Caudate nucleus (tissue), 63 donors: ENCODE measurements at places on chromosomes 13 and 19.

GRCh38 chr19:16025108-16026101 is 50.9 kb upstream of the TPM4 start:
- no peak for DNase-seq

GRCh38 chr13:46905249-46905648 is 8.4 kb upstream of the HTR2A start:
- no peak for DNase-seq

DNA sequence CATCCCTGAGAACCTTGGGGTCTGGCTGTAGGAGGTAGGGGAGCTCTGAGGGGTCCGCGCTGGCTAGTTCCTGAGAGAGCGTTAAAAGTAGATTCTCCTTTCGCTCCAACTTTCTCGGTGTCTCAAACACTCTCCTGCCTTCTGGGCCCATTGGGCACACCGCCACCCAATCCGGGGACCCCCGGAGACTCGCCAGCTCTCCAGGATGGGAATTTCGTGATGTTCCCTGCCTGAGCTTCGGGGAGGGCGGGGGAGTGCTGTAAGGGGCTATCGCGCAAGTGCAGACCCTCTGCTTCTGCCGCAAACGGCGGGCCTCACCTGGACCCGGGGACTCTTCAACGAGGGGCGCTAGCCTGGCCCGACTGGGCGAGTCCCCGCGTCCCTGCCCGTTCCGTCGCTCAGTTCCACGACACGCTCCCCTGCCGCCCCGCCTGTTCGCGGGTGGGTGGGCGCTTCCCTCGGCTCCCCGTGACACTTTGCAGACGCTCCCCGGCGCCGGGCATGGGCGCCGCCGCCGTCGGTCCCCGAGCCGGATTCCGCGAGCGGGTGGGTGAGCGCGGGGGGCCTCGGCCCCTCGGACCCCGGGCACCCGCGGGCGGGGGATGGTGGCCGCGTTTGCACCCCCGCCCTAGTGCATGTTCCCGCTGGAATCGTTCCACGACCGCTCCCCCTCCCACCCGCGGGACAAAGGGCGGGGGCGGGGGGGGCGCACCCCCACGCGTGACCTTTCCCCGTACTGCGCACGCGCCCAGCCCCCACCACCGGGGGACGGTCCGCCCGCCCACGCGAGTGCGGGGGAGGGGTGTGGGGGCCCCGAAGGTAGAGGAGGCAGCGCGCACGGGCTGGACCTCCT is at the start of gene CCDC106:
CCDC106 (plus strand) TSS at position 481 of the 853 bp plus-strand sequence. CDS start 835 bp downstream, outside the sequence.
- peak; percentile 36 for DNase-seq

DNA sequence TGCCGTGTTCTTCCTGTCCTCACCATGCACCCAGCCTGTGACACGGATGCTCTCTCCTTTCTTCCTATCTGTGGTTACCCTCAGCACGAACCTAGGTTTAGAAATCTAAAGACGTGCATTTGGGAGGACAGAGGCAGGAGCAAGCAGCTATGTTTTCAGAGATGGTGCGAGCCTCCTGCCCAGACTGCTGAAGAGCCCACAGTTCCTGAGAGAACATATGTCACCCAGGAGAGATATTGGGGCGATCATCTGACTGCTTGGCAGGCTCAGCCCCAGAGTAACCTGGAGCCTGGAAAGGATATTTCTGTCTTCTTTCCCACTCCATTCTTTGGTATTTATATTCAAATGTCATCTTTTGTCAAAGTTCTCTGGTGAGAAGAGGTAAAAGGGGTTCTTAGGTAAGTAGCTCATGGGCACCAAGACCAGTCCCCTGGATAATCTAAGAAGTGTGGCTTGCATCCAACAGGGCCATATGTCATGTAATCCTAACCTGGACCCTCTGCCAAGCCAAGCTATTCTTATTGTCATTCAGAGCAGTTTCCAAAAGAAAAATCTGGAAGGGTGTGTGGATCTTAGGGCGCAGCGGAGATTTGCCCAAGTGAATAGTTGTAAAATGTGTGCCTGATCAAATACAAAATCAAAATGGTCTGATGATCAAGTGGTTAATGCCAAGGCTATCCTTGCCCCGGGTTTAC is 59.5 kb downstream of the FGF9 start:
- no peak for DNase-seq

GRCh38 chr19:32437096-32437495 is 31.5 kb downstream of the DPY19L3 start:
- no peak for DNase-seq
